ENCODE measurements at places on chromosomes 5 and 9. TPM values are rescaled to one million over a fixed set of nuclear protein-coding genes. Genes with fewer than 3 reads are reported as not detected.

The NXNL2 gene
- total RNA-seq, result 3.1 TPM

The TEX48 gene
- total RNA-seq, result not detected

DNA sequence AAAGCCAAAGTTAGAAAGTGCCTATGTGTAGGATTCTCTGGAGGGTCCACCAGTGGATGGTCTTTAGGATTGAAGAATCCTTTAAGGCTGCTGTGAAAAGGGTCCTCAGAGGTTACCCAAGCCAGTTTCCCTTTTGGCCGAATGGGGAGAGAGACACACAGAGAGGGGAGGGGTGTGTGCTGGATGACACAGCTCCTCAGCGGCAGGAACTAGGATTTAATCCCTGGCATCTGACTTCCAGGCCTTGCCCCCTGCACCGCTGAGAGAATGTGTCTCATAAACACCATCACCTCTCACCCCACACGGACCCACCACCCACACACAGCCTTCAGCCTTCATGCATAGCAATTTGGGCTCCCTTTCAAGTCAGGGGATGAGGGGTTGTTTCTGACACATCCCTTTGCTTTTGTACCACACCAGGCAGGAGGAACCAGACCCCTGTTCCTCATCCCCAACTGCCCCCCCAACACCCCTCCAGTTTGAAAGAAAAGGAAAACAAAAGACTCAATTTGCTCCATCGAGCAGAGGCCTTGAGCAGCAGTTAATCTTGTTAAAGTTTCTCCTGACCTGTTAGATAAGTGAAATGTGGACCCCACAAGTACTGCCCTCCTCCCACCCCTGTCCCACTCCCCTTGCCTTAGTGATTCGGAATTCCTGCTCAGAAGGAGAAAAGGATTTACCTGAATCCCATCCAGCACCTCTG is 4.0 kb downstream of the PAPPA start:
- peak; percentile 72 for DNase-seq
- peak overlapping the region; percentile 91 for H3K27ac ChIP-seq
- H3K27me3 ChIP-seq, result no peaks in the 10 kb centered on the region
- H3K4me1 ChIP-seq, result peaks cover 17% of the 10 kb centered on the region

DNA sequence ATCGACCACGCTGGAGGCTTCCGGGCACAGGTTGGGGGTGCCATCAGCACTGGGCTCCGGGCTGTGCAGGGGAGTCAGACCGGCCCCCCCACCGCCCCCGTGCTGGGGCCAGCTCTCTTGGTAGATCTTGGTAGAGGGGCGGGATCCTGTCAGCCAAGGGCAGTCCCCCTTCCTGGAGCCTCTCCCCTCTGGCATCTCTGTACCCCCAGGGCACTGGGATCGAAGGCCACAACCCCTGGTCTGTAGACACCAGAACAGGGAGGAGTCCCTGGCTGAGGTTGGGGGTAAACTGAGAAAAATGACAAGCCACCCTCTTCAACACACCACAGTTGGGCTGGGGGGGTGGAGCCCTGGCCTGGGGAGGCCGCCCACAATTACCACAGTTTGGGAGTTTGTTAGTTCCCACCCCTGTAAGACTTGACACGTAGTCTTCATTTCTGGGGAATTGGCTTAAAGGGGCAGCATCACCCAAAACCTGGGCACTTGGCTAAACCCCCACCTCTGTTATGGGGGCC is 882 bp downstream of the CERCAM start:
- peak overlapping the region; percentile 92 for H3K4me3 ChIP-seq
- H3K27ac ChIP-seq, result peak overlapping the region; percentile 86
- peaks cover 27% of the 10 kb centered on the region for H3K4me1 ChIP-seq

GRCh38 chr5:75482482-75482881 is 28.9 kb downstream of the CERT1 start:
- no peak overlapping the region for H3K27ac ChIP-seq
- H3K4me1 ChIP-seq, result no peaks in the 10 kb centered on the region
- H3K4me3 ChIP-seq, result no peak overlapping the region
- DNase-seq, result no peak
- H3K27me3 ChIP-seq, result no peaks in the 10 kb centered on the region

The LIFR gene
- total RNA-seq, result 6.9 TPM

GRCh38 chr5:129069292-129069691 is 25.3 kb upstream of the ISOC1 start:
- no peak overlapping the region for H3K27ac ChIP-seq
- H3K27me3 ChIP-seq, result peaks cover 2% of the 10 kb centered on the region
- H3K4me3 ChIP-seq, result no peak overlapping the region
- H3K4me1 ChIP-seq, result no peaks in the 10 kb centered on the region
- no peaks in the 10 kb centered on the region for H3K36me3 ChIP-seq

Data from GM23248 (cell line).